AG10803 (cell line): ENCODE measurements at places on chromosomes 13 and 19.

DNA sequence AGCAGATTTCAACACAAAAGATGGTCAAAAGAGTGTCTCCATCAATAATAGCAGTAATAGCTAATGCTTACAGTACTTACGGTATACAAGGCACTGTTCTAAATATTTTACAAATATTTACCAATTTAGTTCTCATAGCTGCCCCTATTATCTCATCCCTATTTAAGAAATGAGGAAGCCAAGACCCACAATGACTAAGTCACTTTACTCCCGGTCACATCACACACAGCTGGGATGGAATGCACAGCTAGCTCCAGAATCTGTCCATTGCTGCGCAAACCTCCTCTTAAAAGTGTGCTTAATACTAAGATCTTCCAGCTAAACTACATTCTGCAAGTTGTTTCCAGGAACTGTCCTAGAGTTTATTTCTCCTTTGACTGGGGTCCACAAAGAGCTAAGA, 63.4 kb downstream of the RAP2A start:
- no peak for DNase-seq

- no peak for DNase-seq
Measured at GRCh38 chr19:55275851-55276719, 3.8 kb downstream of the HSPBP1 start.

DNA sequence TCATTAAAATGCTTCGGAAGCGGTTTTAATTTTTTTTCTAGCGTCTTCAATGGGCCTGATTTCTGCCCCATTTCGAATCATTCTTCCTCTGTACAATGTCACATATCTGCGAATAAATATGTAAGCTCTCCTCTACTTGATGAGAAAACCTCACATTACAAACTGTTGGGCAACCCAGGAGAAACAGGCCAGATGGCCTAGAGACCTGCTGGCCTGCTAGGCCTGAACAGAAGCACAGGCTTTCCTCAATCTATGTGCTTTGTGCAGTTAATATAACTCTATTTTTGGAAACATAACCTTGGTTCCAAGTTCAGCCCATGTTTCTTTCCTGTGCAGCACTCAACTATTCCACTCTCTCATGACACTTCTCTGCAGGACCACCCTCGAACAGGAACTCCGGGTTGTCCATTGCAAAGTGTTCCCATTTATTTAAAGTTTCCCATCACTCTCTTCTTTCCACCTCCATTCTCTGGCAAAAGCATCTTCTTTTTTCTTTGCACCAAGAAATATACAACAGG, 42.0 kb downstream of the DCLK1 start:
- no peak for DNase-seq

DNA sequence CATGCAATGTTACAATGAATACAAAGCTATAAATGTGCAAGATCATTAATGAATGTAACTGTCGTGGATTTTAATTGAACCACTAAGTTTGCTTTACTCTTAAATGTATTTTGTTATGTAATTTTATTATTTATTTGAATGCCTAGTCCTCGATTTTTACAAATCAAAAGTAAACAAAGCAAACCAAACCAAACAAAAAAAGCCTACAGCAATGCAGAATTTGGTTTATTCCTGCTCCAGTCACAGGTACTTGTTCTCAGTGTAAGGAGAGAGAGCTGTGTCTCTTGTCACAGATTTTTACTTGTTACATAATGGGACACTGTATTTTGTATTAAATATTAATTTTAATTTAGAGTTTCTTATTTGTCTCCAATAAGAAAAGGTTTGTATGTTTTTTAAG, 584.3 kb upstream of the SLITRK6 start:
- no peak for DNase-seq

- DNase-seq, result no peak
Measured at GRCh38 chr13:67651908-67652465, 421.9 kb upstream of the PCDH9 start.
